Activated CD4-positive, alpha-beta T cell treated with anti-CD3 and anti-CD28 coated beads, Interleukin-2, Interleukin-6, amounts not matched to agents 100 ng/mL and 50 ng/mL, durations not matched to agents 16 hours and 8 hours (primary cell): ENCODE measurements at places on chromosomes 12 and 14.

DNA sequence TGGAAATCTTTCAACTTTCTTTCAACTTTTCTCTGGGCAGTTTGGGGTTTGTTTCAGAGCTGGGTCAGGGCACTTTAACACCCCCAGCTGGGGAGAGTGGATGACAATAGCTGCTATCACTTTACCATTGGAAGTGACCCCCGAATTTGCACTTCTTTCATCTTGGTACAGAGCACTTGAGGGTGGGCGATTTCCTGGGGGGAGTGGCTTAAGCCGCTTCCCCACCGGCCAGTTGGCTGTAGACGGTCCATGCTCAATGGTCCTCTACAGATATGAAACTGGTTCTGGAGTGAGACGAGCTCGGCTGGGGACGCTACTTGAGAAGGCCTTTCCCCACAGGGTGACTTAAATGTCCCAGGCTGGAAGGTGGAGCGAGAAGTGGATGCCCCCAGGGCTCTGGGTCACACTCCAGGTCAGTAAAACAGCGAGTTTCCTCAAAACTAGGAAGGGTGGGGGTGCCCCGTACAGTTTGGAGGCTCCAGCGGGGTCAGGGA is at the start of gene VRTN:
TSS of gene VRTN (plus strand) at position 231 of the 494 bp plus-strand sequence. CDS start 8,313 bp downstream, outside the sequence.
- DNase-seq = no peak

GRCh38 chr12:125149160-125150108 is 84.2 kb downstream of the AACS start:
- no peak for DNase-seq

DNA sequence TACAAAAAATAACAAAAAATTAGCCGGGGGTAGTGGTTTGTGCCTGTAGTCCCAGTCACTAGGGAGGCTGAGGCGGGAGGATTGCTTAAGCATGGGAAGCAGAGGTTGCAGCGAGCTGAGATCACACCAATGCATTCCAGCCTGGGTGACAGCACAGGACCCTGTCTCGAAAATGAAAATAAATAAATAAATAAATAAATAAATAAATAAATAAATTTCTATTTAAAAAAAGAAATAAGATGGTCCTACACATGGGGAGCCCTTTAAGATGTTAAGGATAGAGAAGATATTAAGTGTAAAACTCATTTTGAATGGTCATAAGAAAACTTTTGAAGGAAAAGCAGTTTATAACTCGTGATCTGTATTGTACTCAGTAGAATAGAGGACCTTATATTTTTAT is 8.2 kb upstream of the MRPL42 start:
- DNase-seq = no peak

DNA sequence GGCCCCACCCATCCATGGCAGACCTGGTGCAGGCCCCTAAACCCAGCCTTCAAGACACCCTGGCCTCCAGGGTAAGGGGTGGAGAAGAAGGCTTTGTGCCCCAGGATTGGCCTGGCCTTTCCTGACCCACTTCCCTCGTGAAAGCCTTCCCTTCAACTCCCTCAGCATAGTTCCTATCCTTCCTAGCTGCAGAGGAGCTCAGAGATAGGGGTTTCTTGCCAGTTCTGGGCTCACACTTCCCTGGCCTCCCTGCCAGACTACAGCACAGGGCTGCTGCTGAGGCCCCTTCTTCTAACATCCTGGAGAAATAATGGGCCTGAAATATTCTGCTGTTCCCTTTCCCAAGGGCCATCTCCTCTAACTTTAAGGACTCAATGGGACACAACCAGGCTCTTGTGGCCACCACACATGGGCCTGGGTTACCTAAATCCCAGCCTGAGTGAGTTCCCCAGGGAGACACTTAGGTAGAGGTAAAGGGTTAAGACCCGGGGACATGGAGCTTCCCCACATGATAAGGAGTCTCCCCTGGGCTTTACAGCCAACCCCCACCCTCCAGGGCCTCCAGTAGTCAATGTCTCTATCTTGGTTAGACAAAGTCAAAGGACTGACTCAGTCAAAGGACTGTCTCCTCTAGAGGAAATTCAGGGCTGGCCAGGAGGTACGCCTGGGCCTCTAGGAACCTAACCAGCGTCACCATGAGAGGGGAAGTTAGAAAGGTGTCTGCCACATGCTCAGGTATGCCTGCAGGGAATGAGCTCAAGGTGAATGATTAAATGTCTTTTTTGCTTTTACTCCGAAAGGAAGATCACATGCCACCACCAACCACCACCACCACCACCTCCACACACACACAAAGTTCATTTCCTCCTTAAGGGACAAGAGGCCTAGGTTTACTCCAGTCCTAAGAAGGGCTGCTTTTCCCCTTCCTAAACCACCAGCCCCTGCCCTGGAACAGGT is 7.1 kb downstream of the ZFP36L1 start:
- DNase-seq = peak; percentile 41

GRCh38 chr12:11748903-11749302 is 99.4 kb downstream of the ETV6 start:
- DNase-seq = no peak
